ENCODE measurements at places on chromosomes 12 and 14. TPM values are rescaled to one million over a fixed set of nuclear protein-coding genes. Genes with fewer than 3 reads are reported as not detected.

- no peak for DNase-seq
Observed at GRCh38 chr14:56759094-56759493, 51.2 kb downstream of the OTX2 start.

DNA sequence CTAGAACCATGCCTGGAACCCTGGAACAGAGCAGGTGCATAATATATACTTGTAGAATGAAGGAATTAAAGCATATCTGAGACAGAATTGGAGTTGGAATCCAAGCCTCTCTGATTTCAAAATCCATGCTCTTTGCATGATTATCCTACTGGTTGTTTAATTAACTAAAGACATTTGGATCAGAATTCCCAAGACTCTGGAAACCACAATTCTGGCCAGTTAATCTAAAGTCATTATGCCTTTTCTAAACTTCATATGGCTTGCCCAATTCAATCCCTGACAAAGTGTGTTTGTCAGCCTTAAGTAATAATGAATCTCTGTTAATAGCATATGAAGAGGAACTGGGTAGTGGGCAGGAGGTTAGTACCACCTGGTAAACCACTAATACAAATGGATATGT is 422.6 kb downstream of the ATP23 start:
- peak; percentile 13 for DNase-seq

GRCh38 chr12:111405859-111406473 is at the start of gene SH2B3:
TSS of gene SH2B3 (plus strand) at chr12:111405923. CDS start at chr12:111418146, 12,223 bp downstream.
- peak; percentile 51 for DNase-seq

The SLC10A1 gene
- not detected for total RNA-seq

GRCh38 chr14:24734917-24735500 is 101.0 kb upstream of the GZMB start:
- peak; percentile 79 for DNase-seq

The WIF1 gene
- total RNA-seq = under 0.01 TPM

Measured in fibroblast of the aortic adventitia (primary cell).